Memory B cell (primary cell): ENCODE measurements at places on chromosomes 6 and 20.

GRCh38 chr6:82372656-82373055, 9.0 kb downstream of the TPBG start:
- no peak for DNase-seq

DNA sequence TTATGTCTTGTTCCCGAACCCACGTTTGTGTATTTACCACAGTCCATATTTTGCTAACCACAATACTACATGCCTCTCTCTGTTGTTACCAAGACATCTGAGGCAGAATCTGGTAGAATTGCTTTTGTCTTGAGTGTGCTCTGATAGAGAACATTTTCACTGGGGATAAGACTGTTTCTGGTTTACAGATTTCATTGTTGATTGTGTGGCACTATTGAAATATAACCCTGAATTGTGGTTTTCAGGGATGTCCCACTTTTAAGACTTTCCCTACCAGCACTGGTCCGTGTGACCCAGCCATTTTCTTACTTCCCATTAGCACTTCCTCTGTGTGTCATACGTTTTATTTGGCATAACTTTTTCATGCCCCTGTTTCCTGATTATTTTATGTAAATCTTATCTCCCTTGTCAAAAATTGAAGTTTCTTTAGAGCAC, 12.2 kb downstream of the NCOA7 start:
- DNase-seq, result no peak

DNA sequence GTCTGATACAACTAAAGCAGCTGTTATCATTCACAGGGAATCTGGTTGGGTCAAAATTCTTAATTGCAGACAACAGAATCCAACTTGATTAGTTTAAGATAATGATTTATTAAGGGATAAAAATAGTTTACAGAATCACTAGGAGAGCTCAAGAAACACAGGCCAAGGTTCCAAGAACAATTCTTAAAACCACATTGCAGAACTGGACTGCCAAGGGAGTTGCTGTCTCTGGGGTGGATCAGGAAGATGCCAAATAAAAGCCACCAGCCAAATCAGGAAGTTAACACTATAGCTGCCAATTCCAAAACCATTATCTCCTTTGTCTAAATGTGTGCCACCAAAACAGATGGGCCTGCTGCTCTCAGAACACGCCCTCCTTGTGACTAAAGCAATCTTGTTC, 53.7 kb downstream of the NUDT3 start:
- DNase-seq, result no peak

- DNase-seq, result peak; percentile 41
Measured at GRCh38 chr6:116536216-116536621, 9.3 kb downstream of the TRAPPC3L start.

DNA sequence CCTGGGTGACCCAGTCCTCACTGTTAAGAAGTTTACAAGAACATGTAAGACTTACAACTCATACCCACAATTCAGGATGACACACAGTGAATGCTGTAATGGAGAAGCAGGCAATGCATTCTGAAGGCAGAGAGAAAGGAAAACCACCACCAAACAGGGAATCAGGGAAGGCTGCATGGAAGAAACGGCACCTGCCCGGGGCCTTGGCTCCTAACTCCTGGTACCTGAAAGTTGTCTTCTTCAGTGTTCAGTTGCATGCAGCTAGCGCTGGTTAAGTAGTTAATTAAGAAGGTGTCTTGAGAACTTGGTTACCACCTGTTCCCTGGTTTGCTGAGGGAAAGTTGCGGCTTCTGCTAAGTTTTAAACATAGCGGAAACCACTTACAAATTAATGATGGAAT, 57.2 kb downstream of the GPR6 start:
- DNase-seq, result no peak

GRCh38 chr6:166751051-166751595, 124.1 kb upstream of the RPS6KA2 start:
- peak; percentile 54 for DNase-seq

GRCh38 chr6:154593122-154593521, 82.6 kb upstream of the CNKSR3 start:
- DNase-seq, result no peak

GRCh38 chr20:51360451-51361201, 181.9 kb downstream of the NFATC2 start:
- DNase-seq, result no peak

DNA sequence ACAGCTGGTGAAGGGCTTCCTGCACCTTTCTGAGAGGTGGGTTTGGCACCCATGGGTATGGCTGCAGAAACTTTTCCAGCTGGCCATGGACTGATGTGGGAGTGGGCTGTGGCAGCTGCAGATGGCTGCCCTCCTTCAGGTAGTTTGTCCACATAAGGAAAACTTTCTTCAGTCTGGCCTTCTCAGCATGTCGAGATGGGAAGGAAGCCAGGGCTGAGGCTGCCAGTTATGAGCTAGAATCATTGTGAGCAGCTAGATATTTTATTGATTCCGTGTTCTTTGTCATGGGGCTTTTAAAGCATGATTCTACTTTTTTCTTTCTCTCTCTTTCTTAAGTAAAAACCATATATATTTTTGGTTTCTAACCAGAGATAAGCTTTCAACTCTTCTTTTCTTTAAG, 16.6 kb downstream of the NKX2-4 start:
- no peak for DNase-seq

GRCh38 chr6:132391391-132392269, 9.6 kb downstream of the MOXD1 start:
- no peak for DNase-seq

DNA sequence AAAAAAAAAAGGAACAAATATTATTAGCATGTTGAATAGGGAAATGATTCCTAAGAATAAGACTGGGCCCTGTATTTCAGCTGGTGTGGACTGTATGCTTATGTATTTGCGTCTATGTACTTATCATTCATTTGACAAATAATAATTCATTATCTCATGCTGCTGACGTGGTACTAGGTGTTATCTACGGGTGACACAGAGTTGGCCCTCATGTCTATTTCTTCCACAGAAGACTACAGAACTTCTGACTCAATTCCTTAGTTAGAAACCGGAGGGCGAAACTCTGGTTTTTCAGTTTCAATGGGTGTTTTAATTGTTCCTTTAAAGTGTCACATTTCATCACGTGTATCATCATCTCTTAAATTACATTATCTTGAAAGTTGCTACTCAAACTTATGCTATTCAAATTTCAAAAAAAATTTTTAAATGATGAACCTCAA, 305.9 kb downstream of the CLIC5 start:
- no peak for DNase-seq

- DNase-seq, result no peak
Measured at GRCh38 chr20:51873652-51874051, 71.3 kb upstream of the SALL4 start.

- DNase-seq, result no peak
Measured at GRCh38 chr6:35993150-35993549, 31.3 kb downstream of the SLC26A8 start.

DNA sequence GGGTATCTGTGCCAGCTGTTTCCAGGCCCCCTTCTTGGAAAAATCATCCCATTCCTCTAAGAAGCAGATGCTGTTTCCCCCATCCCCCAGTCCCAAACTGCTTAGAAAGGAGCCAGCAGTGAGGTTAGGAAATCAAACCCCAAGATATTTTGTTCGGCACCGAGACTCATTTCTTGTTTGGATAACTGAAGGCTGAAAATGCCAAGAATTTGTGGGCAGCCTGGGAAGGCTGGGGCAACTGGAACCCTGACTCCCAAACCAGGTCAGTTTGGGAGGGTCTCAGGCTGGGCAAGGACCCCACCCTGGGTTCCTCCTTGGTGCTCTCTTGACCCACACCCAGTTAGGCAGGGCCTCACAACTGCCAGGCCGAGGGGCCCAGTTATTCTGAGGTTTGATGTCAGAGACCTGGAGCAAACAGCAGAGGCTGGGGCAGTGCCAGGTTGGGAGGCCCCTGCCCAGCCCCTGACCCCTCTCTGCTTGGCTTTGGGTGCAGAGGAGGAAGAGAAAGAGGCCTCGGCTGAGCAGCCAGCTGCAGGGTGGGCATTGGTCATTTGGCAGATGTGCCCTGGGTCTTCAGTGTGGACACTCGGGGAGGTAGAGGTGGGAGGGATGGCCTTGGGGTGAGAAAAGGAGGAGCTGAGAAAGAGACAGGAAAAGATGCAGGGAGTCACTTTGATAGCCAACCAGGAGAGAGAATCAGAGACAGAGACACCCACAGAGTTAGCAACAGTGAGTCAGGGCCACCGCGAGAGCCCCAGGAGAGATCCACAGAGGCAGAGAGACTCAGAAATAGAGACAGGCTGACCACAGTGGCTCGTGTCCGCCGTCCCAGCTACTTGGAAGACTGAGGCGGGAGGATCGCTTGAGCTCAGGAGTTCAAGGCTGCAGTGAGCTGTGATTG, 5.0 kb downstream of the ANGPT4 start:
- DNase-seq, result no peak

DNA sequence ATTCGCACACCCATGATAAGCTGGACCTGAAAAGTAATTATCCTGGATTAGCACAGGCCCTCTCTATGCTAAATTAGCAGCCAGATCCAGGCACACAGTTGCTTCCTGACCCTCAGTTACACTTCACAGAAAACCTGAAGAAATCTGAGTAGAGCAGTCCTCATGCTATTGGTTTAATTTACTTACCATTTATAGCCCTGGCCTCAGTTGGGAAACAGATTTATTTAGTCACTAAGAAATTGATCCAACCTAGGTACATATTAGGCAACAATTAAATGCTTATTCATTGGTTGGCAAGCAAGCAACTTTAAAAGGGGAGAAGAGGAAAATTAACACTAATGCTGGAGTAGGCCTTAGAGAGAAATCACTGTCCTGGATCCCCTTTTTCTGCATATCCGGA, 15.6 kb upstream of the EYA4 start:
- DNase-seq, result no peak

DNA sequence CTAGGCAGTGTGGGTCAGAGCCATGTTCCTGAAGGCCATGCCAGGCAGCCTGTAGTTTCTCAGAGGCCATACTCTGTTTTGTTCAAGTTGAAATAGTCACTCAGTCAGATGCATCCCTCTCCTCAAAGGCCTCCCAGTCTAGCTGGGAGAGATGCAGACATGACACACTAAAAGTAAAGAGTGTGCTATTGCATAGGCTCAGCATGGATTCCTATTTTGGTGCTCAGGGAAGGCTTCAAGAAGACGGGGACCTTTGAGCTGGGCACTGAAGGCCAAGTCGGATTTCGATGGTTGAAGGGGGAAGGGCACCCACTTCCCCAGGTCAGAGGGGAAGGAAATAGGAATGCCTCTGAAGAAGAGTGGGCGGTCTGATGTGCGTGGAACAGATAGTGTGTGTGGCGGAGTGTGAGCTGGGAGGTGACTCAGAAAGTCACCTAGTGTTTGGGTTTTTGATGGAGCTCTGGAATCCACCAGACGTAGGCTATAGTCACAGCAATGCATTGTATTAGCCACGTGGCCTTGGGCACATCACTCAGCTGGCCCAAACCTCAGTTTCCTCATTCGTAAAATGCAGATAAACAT, 3.7 kb downstream of the EPB41L1 start:
- DNase-seq, result no peak

DNA sequence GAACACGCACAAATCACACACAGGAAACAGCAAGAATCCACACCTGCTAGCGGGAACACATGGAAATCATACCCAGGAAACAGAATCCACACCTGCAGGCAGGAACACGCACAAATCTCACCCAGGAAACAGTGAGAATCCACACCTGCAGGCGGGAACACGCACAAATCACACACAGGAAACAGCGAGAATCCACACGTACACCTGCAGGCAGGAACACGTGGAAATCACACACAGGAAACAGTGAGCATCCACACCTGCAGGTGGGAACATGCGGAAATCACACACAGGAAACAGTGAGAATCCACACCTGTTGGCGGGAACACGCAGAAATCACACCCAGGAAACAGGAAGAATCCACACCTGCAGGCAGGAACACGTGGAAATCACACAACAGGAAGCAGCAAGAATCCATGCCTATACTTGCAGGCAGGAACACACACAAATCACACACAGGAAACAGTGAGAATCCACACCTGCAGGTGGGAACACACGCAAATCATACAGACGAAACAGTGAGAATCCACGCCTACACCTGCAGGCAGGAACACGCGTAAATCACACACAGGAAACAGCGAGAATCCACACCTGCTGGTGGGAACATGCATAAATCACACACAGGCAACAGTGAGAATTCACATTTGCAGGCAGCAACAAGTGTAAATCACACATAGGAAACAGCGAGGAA, 108.6 kb downstream of the DLL1 start:
- DNase-seq, result no peak

DNA sequence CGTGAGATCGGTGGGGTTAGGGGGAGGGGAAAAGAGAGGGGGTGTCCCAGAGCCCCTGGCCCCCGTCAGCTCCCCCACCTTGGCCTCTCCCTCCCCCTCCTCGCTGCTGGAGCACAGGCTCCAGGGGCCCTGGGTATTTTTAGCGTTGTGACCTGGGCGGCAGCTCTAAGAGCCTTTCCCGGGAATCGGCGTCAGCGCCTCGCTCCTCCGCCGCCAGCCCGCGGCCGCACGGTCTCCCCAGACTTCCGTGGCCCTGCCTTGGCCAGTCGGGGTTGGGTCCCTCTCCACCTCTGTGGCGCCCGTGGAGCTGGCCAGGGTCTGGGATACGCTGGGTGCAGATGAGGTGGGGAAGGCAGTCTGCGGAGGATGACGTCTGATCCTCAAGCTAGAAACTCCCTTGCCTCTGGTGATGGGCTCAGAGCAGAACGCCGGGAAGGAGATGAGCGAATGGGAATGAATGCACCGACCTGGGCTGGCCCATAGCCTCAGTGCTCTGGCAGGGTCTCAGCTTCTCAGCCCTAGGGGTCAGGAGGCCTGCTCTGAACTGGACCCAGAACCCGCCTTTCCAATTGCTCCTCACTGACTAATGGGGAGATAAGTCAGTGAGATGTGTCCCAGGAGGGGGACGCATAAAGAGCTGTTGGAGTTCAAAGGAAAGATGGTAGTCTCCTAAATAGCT, 883 bp upstream of the DBNDD2 start:
- DNase-seq, result no peak

DNA sequence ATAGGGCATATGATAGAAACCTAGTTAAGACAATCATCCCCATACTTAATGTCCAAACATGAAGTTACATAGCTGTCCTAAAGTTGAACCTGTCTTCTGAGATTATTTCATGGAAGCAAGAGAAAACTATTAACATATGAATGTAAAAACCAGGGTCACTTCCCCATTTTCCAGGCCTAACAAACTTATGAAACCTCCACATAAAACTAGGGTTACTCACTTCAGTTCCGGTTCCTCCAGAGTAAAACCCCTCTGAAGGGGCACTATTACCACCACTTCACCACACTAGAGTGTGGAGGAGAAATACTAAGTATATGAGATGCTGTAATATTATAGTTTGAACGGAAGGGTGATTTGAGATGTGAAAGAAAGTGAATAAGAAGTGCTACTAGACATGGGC, 14.9 kb downstream of the PRKN start:
- no peak for DNase-seq

- DNase-seq, result no peak
Measured at GRCh38 chr20:17276101-17276500, 49.3 kb downstream of the PCSK2 start.

GRCh38 chr6:149285626-149286025, 31.9 kb upstream of the TAB2 start:
- no peak for DNase-seq

DNA sequence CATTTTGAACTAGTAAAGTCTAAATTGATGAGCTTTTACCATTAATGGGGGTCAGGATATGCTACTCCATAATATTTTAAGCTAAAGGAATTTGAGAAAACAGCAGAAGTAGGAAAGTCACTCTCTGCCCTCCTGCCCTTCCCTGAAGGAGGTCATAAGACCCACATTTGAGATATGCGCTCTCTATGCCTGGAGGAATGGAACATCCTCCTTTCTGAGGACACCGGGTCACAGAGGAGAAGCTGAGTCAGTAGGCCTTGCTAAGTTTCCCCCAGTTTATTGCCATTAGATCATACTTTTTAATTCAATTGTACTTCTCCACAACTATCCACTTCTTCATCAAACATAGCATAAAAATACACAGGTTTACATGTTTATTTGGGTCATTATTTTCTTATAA, 40.3 kb downstream of the AKAP7 start:
- no peak for DNase-seq

- peak; percentile 86 for DNase-seq
Measured at GRCh38 chr6:41027799-41028560, 11.0 kb downstream of the UNC5CL start.
